Dermis microvascular lymphatic vessel endothelial cell (primary cell): ENCODE measurements at places on chromosomes 1 and 21. TPM values are rescaled to one million over a fixed set of nuclear protein-coding genes. Genes with fewer than 3 reads are reported as not detected.

The SLC44A5 gene
- total RNA-seq, result 1.0 and 4.6 TPM in 2 replicates

The DMRTA2 gene
- under 0.01 TPM in 1 of 2 replicates, not detected in the other for total RNA-seq

The USH2A gene
- not detected in 2 replicates for total RNA-seq

The EPHA8 gene
- not detected in 2 replicates for total RNA-seq

The BSND gene
- under 0.01 TPM in 1 of 2 replicates, not detected in the other for total RNA-seq

- no peak for DNase-seq
These were observed 106.7 kb downstream of the CNIH3 start for GRCh38 chr1:224722838-224723237.

DNA sequence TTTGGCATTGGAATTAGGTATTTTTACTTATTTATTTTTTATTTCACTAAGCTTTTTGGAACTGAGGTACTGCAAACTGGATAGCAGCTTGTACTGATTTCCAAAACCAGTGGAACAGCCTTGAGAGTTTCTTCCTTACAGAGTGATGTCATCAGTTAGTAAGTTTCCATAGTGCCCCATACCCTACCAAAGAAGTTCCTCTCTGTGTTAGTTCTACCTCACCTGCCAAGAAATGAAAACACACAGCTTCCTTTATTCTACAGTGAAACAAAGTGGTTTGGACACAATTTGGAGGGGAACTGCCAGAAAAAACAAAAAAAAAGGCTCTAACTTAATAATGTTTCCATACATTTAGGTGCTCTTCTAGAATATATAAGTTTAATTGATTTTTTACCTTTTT is 430.9 kb upstream of the ADGRL2 start:
- DNase-seq, result peak; percentile 4

DNA sequence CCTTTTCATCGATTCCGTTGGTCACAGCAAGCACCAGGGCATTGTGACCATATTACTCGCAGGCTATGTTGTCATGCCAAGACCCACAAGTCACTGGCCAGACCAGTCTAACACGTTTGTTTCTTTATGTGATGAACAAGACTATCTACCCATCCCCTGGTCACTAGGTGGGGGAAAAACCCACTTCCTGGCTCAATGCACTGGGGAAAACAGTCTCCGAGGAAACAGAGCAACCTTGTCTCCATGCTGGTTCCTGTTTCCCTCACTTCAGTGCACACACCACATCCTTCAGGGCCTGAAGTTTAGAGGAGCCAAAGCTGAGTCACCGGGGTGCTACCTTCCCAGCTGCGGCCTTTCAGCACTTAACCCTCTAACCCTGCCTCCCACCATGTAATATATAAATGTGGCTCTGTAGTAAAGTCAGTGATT is 20.9 kb downstream of the ERICH3 start:
- no peak for DNase-seq

- no peak for DNase-seq
These were observed 61.5 kb downstream of the GNG12 start for GRCh38 chr1:67771749-67772148.

DNA sequence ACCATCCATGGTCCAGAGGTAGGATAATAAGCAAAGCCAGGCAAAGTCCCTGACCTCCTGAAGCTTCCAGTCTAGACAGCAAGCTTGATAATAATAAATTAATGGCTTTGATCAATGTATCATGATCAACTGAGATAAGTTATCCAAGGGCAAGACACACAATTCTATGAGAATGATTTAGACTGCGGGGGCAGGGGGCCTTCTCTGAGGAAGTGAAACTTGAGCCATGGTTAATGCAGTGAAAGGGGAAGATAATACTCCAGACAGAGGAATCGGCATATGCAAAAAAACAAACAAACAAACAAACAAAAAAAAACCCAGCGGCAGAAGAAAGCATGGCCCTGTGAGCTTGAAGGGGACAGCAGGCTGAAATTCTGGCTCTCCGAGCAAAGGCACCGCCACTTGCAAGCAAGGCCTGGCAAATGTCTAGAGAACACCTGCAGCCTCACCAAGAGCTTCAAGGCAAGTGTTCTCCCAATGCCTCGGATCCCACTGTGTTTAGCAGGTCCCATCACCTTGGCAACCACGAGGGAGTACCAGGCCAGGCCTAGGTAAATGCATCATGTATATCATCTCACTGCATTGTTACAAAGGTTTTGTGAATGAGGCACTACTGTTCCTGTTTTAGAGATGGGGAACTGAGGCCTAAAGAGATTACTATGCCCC is 24.9 kb downstream of the CSMD2 start:
- DNase-seq, result no peak

GRCh38 chr1:89451011-89451410 is 73.6 kb upstream of the LRRC8B start:
- no peak for DNase-seq

DNA sequence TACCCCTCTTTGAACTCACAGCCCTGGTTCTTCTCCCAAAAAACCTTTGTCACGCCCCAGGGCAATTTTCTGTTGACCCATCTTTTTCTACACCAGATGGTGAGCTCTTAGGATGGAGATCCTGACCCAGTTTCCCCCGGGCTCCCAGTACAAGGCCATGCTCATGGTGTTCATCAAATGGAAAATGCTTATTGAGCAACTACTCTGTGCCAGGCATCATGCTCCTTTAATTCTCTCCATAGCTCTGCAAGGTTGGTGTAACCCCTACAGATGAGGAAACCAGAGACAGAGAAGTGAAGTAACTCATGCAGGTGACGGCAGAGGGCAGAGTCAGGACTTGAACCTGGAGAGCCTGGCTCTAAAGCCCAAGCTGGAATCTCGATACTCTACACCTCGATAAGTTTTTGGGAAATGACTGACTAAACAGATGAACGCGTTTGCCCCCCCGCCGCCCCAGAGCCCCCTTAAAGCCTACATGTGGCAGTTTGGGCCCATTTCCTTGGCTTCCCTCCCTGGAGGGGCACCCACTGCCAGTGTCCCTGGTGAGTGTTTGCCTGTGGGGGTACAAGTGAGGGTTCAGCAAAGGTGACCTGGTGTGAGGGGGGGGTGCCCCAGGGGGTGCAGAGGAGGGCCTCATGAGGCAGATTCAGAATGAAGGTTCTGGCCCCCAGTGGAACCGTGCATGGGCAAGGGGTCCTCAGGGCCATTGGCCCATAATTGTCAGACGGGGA is 30.2 kb upstream of the RUNX3 start:
- no peak for DNase-seq

DNA sequence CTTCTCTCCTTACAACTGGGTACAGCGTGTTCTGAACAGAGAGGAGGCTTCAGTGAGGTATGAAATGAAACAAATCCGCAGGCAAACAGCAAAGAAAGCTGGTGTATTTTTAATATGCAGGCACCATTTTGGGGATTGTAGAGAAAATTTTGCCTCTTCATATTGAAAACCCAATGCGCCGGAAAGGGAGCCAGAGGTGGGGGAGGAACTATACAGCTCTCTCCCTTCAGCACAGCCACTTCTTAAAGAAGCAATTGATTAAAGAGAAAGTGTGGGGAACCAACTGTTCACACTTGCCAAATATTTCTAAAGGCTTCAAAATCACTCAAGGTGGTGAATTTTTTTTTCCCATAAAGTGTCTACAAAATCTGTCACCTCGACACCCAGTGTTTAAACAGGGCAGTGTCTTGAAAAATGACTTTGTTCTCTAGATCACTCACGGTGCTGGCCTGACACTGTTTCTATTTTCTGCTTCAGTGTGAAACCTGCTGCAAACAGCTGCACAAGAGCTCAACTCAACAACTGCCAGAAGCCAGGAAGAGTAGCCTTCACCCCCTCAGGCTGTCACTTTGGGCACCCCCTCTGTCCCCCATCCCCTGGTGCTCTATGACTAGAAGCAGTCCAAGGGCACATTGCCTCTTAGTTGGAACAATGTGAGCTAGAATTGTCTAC is 123.8 kb upstream of the CTTNBP2NL start:
- no peak for DNase-seq

DNA sequence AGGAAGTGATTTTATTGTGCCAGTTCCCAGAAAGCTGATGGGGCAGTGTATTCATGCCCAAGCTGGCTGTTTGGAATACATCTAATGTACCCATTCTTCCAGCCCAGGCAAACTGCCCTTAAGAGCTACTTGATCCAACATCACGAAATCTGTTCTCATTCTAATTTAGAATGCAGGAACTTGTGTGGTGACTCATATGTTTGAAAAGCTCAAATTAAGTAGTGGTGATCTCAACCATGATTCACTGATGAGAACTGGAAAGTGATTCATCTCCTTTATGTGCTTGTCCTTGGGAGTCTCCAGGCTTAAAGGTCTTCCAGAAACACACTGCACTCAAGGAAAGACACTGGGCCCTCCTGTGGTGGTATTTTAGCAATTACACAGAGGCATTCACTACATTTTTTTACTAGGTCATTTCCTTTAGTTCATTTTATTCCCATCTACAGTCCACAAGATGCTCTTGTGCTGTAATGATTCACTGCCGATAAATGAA is 65.4 kb downstream of the RPE65 start:
- DNase-seq, result no peak

DNA sequence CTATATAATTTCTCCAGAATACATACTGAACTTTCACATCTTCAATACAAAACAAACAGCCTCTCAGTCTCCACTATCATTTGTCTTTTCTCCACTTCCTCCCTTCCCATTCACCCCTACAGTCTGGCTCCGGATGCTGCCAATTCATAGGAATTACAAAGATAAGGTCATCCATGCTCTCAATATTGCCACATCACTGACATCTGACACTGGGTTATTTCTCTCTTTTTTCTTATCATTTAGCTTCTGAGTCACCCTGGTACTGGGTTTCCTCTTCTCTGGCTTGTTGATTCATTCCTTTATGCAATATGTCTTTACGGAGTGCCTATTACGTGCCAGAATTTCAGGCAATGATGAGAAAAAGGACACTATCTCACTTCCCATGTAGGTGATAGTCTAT is 3.1 kb upstream of the SH3BP5L start:
- DNase-seq, result peak; percentile 77

DNA sequence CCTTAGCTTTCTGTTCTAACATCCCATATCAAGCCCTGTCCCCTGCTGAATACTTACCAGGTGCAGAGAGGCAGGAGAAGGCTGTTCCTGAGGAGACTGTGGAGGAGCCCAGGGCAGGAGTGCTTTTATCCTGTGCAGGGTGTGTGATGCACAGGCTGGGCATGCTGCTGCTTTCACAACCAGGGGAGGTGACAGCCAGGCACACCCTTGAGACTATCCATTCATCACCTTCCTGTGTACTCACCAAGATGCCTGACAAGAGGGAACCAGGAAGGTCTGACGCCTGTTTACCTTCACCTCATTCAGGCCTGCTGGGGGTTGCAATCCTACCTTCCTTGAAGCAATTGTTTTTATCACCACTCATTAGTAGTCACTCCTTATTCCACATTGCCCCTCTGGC is at the start of gene LCE3E:
Gene LCE3E, minus strand, starts transcription at position 100 of the 400 bp plus-strand sequence. CDS start 572 bp downstream, outside the sequence.
- DNase-seq, result no peak

DNA sequence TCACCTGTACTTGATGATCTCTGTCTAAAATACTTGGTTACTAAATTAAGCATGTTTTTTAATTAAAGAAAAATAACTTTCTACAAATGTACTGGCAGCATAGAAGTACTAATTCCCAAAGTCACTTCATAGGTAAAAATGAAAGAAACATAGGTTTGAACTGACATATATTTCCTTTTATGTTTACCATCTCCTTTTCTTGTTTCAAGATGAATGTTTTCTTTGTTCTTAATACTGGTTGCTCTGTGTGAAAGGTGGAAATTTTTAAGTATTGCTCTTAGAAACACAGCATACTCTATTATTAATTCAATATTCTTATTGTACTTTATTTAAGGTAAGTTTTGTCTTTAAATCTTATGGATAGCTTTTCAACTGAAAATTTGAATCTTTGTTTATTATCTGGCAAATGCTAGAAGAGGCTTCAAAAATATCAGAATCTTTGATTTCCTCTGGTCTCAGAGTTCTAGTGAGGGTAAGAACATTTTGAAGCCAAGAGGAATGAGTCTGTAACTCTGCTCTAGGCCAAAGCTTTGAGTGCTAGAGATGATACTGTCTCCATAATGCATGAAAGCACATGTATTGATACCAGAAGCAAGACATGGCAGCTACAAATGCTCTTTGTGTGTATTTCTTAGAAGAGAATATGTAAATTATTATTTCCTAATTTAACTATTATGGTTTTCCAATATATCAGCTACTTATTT is 18.2 kb downstream of the RRP15 start:
- DNase-seq, result no peak

GRCh38 chr1:16233431-16233830 is 3.6 kb downstream of the CPLANE2 start:
- no peak for DNase-seq

GRCh38 chr1:13725714-13726175 is 25.8 kb downstream of the PRDM2 start:
- peak; percentile 50 for DNase-seq

GRCh38 chr1:208069317-208069716 is 158.4 kb upstream of the CD34 start:
- no peak for DNase-seq
